ENCODE measurements at places on chromosomes 16 and 17.
A peak's percentile ranks its signal among the peaks of the same experiment; 100 is the strongest.

- DNase-seq, result peak; percentile 88
Observed at GRCh38 chr16:30958175-30959079, 873 bp downstream of the SETD1A start.

- DNase-seq, result no peak
Observed at GRCh38 chr16:2009164-2009711, 383 bp downstream of the ZNF598 start.

DNA sequence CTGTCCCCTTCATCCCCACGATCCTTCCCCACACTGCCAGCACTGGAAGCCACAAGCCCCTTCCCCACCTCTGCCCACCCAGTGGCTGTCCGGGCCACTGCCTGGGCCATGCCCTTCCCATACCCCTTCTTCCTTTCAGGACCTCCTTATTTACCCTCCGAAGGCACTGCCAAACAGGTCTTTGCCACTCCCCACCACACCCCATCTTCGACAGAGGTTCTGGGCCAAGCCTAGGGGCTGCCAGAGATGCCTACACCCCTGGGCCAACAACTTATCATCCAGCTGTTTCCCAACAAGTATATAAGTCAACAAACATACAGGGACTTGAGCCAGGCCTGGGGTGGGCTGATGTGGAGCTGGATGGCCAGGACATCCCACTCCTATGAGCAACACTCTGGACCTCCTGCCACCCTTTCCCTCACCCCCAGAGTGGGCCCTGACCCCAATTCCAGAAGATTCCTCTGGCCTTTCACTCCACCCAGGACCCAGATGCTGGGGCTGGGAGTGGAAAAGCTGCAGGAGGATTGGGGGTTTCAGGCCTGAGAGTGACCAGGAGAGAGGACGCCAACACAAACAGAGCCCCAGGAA is 1.5 kb upstream of the PPP1R1B start:
- no peak for DNase-seq

DNA sequence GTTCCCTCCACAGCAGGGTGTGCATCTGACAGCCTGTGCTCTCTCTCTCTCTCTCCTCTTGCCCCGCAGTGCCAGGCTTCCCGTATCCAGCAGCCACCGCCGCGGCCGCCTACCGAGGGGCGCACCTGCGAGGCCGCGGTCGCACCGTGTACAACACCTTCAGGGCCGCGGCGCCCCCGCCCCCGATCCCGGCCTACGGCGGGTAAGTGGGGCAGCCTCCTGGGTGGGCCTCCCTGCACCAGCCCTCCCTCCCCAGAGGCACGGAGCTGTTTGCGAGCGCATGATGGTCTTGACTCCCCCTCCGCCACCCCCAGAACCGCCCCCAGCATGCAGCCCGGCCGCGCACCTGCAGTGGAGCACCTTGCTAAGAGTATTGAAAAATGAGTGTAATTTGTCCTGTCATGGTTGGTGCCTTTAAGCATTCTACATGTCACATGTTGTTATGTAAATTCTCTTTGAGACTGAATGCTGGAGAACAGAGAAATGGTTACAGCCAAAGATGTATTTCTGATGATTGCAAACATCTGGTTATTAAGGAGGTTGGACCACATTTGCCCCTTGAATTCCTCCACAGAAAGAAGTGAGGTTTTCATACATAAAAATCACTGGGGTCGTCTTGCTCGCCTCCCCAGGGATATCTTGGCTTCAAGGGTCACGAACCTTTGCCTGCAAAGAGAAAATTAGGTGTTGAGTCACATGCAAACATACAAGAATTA is 321.3 kb downstream of the RBFOX1 start:
- no peak for DNase-seq

DNA sequence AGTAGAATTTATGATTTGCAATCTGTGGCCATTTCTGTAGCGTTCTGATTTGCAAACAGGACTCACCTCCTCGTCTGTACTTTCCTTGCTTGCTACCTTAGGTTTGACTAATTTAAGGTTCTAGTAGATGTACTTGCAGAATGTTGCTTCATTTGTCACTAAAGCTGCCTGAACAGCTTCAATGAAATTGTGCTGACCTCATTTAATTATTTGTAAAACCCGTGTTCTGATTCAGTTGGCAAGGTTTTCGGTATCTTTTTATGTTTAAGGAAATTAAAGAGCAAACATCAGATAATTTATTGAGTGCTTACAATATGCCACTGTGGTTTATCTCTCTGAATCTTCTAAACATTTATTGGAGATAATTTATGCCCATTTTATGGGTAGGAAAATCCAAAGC is 284.9 kb upstream of the EEF2KMT start:
- no peak for DNase-seq

DNA sequence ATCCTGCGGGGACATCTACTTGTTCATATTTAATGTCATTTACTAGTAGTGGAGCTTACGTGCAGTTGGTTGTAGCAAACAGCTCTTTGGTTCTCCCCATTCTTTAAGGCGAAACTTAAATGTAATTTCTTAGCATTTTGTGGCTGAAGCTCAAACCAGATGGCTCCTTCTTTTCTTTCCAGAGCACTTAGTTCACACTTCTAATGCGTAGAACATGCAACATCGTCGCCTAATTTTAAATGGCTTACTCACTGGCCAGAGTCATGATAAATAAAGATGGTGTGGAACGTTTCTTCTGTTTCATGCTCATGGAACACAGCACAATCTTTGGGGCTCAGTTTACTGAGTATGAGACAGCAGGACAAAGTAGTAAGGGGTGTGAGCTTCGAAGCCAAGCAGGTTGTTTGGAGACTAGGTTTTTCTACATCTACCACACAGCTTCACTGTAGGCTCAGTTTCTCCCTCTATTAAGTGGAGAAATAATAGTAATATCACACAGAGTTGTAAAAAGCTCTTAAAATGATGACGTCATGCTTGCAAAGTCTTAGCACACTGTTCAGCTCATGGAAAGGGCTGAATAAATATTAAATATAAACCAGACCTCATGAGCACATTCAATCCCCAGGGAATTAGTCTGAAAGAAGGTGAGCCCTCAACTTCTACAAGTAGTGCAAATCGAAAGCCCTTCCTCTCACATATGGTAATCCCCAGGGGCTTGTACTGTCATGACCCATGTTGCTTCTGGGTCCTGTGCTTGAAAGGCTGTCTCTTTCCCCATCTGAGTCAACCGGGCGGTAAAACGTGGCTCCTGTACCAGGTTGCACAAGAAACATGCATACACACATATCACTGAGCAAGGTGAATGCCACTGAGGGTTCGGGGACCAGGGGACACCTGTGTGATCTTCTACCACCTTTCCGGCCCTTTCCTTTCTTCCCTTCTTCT is 384.3 kb downstream of the CDH13 start:
- DNase-seq, result no peak

GRCh38 chr17:64131606-64132270 is 1.8 kb upstream of the ERN1 start:
- DNase-seq, result no peak

DNA sequence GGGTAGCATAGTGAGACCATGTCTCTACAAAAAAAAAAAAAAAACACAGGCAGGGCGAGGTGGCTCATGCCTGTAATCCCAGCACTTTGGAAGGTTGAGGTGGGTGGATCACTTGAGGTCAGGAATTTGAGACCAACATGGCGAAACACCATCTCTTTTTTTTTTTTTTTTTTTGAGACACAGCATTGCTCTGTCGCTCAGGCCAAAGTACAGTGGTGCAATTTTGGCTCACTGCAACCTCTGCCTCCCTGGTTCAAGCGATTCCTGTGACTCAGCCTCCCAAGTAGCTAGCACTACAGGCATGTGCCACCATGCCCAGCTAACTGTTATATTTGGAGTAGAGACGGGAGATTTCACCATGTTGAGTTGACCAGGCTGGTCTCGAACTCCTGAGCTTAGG is 5.1 kb downstream of the RAMP2 start:
- no peak for DNase-seq

DNA sequence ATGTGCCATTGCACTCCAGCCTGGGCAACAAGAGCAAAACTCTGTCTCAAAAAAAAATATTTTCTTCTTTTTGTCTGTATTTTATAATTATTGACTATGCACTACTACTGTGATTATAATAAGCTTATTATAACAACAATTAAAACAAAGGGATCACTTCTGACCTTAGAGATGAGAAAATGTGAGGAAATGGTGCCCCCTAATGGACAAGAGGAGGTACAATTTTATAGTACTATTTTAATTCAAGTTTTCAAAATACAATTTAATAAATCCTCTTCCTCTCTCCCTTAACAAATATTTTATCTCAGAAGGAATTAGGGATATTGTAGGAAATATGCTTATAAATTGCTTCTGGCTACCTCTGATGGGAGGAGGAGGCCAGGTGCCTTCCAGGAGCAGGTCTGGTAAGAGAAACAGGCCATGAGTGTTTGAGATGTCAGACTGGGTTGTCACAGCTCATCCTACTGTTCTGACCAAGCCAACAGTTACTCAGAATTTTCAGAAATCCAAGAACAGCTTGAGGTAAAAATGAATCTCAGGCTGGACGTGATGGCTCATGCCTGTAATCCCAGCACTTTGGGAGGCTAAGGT is 14.0 kb downstream of the VPS53 start:
- peak; percentile 37 for DNase-seq

DNA sequence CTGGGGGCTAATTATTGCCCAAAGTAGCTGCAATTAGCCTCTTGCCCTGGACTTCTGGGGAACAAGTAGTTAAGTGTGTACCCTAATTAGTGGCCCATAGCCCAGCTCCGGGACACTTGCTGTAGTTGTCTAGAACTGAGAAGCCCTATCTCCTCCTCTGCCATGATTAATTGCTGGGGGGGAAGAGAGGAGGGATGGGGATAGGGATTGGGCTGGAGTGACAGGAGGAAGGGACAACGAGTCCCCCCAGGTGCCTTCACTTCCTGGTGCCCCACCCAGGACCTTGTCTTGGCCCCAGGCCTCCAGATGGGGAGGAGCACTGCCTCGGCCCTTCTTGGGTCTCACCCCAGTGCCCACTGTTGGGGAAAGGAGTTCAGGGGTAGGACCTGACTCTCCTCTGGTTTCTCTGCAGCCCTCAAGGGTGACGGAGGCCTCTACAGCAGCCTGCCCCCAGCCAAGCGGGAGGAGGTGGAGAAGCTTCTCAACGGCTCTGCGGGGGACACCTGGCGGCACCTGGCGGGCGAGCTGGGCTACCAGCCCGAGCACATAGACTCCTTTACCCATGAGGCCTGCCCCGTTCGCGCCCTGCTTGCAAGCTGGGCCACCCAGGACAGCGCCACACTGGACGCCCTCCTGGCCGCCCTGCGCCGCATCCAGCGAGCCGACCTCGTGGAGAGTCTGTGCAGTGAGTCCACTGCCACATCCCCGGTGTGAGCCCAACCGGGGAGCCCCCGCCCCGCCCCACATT is 17.4 kb downstream of the NGFR start:
- DNase-seq, result no peak

- no peak for DNase-seq
Observed at GRCh38 chr17:19659366-19660177, 11.0 kb downstream of the ALDH3A2 start.

- DNase-seq, result no peak
Observed at GRCh38 chr17:63365366-63366240, 80.5 kb downstream of the CYB561 start.

DNA sequence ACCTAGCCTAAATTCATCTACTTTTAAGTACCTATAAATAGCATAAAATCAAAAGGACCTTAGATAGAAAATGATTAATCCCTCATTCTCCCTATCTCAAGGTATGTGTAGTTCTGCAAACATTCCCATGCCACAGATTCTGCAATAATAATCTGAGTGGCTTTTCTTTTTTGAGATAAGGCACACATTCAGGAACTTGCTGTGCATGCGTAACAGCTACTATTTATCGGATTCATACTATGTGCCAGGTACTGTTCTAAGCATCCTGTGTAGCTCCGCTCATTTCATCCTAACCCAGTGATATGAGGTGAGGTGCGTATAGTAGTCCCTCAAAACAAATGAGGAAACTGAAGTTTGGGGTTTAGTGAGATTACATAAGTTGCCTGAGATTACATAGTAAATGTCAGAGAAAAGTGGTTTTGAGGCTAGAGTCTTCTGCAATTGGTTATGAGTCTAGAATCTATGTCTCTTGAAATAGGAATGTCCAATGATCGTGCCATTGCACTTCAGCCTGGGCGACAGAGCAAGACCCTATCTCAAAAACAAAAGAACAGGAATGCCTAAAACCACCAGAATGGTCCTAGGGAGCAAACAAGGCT is 2.0 kb upstream of the ZNF263 start:
- DNase-seq, result no peak

- DNase-seq, result no peak
Observed at GRCh38 chr17:56656701-56657327, 63.3 kb downstream of the NOG start.

DNA sequence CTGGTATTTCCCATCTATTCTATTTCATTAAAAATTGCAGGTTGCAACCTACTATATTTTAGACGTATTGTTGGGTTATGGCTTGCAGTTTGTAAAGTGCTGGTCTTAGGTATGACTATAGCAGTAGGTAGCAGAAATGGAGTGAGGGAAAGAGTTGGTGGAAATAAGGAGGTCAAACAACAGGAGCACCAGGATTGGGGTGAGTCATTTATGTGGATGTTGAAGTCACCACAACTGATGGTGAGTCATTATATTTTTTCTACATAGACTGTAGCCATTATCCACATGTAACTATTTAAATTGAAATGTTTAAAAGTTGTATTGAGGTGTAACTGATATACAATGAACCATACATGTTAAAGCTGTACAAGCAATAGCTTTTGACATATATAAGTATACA is 25.0 kb upstream of the HS3ST3A1 start:
- DNase-seq, result peak; percentile 51

DNA sequence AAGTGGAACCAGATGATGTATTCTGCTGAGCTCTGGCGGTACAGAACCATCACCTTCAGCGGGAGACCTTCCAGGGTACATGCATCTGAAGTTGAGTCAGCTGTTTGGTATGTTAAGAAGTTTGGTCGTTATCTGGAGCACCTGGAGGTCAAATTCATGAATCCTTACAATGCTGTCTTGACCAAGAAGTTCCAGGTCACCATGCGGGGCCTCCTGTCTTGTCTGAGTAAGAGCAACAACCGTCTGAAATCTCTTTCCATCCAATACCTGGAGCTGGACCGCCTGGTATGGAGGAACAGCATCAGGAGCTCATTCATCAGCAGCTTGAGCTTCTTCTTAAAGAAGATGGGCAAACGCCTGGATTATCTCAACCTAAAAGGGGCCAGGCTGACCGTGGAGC is 4.0 kb downstream of the FBXO39 start:
- no peak for DNase-seq

DNA sequence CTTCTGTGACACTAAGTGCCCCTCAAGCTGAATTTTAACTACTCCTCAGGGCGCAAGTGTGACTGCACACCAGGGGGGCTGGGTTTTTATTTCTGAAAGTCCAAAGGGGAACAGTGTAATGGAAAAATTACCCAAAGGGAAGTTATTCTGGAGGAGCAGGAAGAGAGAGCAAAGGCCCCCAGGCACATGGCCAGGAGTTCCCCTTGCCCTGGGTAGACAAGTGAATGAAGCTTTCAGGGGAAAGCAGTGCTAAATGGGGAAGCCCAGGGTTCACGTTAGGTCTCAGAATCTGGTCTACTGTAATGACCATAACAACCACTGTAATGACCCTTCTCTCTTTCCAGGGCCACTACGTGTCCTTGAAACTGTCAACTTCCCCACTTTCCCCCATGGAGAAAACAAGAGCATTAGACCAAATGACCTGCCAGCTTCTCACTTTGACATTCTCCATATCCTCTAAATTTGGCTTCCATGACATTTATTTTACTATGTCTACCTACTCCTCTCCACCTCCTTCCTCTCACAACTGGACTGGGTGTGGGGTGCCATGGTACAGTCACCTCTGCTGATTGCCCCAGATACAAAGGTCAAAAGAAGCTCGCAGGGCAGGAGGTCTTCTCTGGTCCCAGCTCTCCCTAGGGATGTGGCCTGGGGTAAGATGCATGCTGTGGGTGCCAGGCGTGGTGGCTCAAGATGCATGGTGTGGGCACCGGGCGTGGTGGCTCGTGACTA is 34.1 kb upstream of the MMP2 start:
- no peak for DNase-seq

- DNase-seq, result no peak
Observed at GRCh38 chr17:42016411-42016831, 818 bp downstream of the DNAJC7 start.

All from hepatic stellate cell (primary cell).